ENCODE measurements at places on chromosomes 4 and X. TPM values are rescaled to one million over a fixed set of nuclear protein-coding genes. Genes with fewer than 3 reads are reported as not detected.

Gene ODAPH
- not detected for total RNA-seq

Gene TMSB15A
- 0.31 TPM for total RNA-seq

GRCh38 chrX:22202251-22202650 is 70.5 kb upstream of the CBLL2 start:
- no peak overlapping the region for H3K4me3 ChIP-seq
- H3K4me1 ChIP-seq: no peaks in the 10 kb centered on the region
- no peak for DNase-seq
- no peak overlapping the region for H3K27ac ChIP-seq
- no peaks in the 10 kb centered on the region for H3K27me3 ChIP-seq

Gene NR3C2
- 15.6 TPM for total RNA-seq

Gene CPE
- 118 TPM for total RNA-seq

- H3K4me3 ChIP-seq: no peak overlapping the region
- H3K27me3 ChIP-seq: no peaks in the 10 kb centered on the region
- DNase-seq: no peak
- no peaks in the 10 kb centered on the region for H3K36me3 ChIP-seq
- no peaks in the 10 kb centered on the region for H3K4me1 ChIP-seq
These were observed 20.5 kb upstream of the AADAT start for GRCh38 chr4:170110285-170110672.

Gene GRIA3
- 1.9 TPM for total RNA-seq
